ENCODE measurements at places on chromosomes 6 and 20. TPM values are rescaled to one million over a fixed set of nuclear protein-coding genes. Genes with fewer than 3 reads are reported as not detected.

DNA sequence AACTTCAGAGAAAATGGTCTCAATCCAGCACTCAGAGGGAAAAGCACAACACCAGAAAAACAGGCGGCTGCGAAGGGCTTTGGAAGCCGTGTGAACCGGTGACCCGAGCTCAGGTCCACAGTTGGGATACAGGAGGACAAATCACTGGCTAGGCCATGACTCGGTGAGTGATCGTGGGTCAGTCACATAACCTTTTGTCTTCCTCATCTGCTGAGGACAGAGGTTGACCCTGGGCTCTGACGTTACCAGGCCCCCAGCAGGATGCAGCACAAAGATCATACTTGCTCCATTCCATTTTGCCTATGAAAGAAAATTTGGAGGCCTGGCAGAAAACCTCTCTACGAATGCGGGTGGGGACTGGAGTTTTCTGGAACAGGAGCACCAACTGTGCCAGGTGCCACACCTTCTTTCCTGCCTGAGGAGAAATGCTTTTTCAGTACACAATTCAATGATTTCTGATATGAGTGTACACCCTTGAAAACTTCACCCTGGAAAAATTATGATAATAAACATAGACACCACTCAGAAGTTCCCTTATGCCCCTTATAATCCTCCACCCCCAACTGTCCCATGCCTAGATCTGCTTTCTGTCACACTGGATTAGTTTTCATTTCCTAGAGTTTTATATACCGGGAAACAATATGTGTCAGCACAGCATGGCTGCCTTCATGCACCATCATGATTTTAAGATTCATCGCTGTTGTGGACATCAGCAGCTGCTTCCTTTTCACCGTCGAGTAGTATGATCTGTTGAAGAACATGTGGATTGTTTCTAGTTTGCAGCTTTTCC, 85.3 kb upstream of the RALGAPA2 start:
- DNase-seq = no peak

DNA sequence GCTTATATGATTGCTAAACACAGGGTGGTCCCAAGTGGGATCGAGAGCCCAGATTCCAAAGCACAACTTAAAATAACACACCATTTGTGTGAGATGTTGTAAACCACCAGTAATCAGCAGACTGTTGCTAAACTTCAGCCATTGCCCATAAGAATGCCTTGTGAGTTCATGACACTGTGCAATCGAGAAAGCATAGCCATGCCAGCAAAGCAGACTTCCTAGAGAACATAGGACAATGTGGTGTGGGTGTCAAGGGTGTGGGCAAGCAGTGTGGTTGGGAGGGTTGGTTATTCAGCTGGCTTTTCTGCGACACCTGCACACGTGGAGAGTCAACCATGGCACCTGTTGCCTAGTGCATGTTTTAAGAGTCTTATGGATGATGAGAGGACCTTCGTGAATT, 16.1 kb upstream of the CALHM6 start:
- peak; percentile 94 for DNase-seq

DNA sequence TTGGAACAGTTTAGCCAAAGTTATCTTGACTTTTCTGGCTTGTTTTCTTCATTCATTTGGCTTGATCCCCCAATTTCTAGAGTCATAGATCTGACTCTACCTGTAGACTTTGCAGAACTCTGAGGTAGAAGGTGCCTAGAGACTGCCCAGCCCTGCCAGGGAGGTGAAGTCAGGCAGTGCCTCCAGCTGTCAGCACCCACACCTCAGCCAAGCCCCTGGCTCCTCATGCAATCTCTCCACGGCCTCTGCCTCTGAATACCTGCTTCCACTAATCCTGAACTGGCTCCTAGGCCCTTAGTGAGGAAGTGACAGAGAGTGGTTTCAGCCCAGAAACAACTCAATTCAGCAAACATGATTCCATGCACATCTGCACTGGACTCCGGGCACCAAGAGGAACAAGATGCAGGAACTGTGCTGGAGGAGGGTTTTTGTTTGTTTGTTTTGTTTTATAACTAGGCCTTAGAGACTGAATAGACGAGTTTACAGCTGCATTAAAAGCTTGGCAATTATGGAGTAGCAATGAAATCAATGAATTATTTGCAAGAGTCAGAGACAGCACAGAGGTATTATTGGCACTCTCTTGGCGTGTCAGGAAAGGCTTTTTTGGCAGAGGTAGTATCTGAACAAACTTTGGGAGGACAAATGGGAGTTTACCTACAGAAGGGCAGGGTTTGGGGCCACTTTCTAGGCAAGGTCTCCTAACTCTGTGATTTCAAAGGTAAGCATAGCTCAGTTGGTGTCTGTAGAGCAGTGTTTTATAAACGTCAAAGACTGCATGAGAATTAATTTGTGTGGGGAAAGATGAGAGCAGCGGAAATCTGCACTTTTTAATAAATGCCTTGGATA, 25.2 kb downstream of the TGM3 start:
- no peak for DNase-seq

DNA sequence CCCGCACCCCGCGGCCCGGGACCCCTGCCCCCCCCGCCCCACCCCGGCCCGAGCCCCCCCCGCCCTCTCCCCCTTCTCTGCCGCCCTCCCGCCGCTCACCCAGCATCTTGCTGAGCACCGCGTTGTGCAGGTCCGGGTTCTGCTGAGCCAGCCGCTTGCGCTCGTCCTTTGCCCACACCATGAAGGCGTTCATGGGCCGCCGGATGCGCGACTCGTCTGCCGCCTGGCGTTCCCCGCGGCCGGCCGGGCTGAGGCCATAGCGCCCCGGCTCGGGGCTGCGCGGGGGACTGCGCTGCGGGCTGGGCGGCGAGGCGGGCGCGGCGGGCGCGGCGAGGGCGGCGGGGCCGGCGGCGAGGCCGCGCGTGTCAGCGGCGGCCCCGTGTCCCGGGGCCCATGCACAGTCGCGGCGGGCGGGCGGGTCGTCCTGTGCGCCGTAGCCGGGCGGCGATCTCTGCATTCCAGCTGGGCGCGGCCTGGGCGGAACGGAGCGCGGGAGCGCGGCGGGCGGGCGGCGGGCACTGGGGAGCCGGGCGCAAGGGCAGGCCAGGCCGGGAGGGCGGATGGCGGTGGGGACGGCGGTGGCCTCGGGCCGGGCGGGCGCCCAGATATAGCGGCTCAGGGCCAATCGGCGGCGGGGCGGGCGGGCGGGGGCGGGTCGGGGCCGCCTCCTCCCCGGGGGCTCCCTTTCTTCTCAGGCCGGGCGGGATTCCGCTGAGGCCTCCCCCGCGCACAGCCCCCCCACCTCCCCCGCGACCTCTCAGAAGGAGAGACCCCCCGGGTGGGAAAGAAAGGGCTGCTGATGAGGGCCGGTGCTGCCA, at the start of gene SOX18:
Gene SOX18, minus strand, starts transcription at position 580 of the 818 bp plus-strand sequence. Its CDS starts 123 bp downstream, at position 457.
- DNase-seq = no peak

The TM9SF4 gene
- total RNA-seq = 41.4 TPM

The SEMG1 gene
- total RNA-seq = not detected

The FERMT1 gene
- 2.6 TPM for total RNA-seq

The LATS1 gene
- 13.5 TPM for total RNA-seq

Measured in myocyte (in vitro differentiated cells).